ENCODE measurements at places on chromosomes 2 and 18.

- no peak for DNase-seq
Observed at GRCh38 chr2:8134473-8134932, 547.4 kb upstream of the ID2 start.

DNA sequence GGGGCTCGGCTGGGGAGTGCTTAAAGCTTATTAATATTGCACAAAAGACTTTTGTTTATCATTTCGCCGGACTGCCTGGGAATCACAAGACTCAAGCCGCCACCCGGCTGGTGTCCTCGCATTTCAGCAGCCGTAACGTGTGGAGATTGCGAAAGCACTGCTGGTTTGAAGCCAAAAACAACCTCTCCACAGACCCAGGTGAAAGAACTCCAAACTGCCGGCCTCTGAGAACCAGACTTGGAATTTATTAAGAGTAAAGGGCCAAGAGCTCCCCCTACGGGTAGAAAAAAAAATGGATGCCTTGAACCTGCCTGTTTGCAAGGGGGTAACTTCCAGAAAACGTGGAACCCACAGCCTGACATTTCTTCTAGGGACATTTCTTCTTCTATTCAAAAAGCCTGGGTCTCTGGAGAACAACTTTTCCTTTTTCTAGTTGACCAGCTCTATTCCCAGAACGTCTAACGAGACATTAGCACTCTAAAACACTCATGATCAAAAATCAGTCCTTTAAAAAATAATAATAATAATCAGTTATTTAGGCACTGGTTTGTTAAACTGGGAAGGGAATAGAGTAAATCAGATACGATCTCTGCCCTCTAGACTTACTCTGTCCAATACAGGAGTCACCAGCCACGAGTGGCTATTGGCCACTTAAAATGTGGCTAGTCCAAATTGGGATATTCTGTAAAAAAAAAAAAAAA is 216.3 kb downstream of the C1D start:
- DNase-seq = no peak

DNA sequence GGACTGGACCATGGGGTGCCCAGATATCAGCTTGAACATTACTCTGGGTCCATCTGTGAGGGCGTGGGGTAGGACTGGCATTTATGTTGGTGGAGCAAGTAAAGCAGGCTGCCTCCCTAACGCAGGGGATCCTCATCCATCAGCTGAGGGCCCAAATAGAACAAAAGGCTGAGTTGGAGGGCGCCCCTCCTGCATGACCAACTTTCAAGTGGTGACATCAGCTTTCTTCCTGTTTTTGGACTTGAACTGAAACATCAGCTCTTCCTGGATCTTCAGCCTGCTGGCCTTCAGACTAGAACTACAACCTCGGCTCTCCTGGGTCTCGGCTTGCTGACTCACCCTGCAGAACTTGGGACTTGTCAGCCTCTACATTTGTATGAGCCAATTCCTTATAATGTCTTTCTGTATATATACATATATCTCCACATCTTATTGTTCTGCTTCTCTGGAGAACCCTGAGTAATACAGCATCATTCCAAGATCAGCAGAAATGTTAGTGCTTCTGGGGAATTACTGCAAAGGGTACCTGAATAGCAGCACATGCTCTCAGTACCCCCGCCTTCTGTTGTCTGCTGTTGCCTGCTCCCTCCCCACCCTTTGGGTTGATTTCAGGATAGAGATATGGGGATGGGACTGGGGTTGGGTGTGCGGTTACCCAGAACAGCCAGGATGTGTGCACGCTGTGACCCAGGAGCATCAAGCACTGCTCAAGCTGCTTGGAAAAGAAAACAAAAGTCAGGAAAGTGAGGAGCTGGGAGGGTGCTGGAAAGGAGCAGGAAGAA is 20.0 kb downstream of the TMEM127 start:
- DNase-seq = no peak

DNA sequence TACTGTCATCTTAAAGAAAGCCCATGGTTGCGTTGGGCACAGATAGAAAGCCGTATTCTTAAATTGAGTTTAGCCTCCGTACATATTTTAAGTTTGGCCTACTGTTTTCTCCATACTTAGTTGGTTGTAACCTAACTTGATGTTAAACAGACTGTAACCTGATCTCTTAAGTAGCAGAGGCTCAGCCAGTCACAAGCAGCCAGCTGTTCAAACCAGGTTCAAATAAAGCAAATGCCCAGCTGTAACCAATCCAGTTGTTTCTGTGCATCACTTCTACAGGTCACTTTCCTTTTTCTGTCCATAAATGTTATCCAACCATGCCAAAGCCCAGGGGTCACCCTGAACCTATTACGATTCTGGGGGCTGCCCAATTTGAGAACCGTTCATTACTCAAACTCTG is 10.0 kb upstream of the THADA start:
- DNase-seq = no peak

GRCh38 chr2:9020267-9020666 is 16.8 kb upstream of the MBOAT2 start:
- no peak for DNase-seq

DNA sequence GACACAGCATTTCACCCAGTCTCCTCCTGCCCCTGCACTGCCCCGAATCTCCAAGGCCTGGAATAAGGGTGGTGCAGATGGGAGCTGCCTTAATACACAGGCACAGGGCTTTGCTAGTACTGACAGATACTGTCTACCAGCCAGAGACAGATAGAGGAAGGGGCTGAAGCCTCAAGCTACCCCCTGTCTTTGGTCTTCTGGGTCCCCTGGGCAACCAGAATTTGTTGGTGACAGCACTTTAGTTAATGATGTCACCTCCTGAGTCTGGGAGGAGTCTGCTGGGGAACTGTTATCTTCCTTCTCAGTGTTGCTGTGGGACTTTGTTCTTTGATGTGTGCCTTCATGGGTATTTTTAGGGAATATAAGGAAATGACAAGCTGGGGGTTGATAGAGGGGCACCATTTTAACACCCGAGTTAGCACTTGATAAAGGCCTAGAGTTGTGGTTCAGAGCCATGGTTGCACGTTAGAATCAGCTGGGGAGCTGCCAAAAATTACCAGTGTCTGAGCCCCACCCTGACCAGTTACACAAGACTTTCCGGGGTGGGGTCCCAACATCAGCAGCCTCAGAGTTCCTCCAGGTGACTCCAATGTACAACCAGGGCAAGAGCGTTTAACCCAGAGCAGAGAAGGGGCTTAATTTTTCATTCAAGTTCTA is 136.8 kb downstream of the SMAD7 start:
- DNase-seq = no peak

GRCh38 chr2:62334440-62335058 is 138.6 kb downstream of the B3GNT2 start:
- DNase-seq = no peak
